ENCODE measurements at places on chromosomes 2 and 18.

GRCh38 chr2:150432312-150432625, 55.2 kb downstream of the RND3 start:
- no peak for DNase-seq
- H3K27ac ChIP-seq = no peak overlapping the region

DNA sequence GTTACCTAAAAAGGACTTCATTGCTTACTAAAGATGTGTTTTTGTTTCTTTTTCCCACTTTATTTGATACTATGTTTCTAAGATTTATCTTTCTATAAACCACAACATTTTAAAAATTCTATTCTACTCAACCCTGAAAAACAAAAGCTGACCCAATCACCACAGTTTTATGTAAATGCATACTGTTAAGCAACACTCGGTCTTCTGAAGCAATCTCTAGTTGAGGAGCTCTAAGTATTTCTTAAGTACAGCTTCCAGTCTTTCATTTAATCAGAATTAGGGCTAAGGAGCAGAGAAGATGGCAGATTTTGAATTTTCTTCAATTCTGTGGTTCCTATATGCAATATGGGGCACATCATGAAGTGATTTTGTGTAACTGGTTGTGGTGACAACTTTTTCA, 72.2 kb upstream of the SLC4A10 start:
- H3K27ac ChIP-seq = no peak overlapping the region
- peaks cover 6% of the 10 kb centered on the region for H3K27me3 ChIP-seq
- H3K4me1 ChIP-seq = no peaks in the 10 kb centered on the region
- H3K36me3 ChIP-seq = no peaks in the 10 kb centered on the region

GRCh38 chr2:196479350-196479749, 160.2 kb upstream of the CCDC150 start:
- H3K27me3 ChIP-seq = peaks cover 20% of the 10 kb centered on the region
- no peak for DNase-seq
- no peaks in the 10 kb centered on the region for H3K36me3 ChIP-seq
- no peak overlapping the region for H3K27ac ChIP-seq
- no peak overlapping the region for H3K4me3 ChIP-seq

DNA sequence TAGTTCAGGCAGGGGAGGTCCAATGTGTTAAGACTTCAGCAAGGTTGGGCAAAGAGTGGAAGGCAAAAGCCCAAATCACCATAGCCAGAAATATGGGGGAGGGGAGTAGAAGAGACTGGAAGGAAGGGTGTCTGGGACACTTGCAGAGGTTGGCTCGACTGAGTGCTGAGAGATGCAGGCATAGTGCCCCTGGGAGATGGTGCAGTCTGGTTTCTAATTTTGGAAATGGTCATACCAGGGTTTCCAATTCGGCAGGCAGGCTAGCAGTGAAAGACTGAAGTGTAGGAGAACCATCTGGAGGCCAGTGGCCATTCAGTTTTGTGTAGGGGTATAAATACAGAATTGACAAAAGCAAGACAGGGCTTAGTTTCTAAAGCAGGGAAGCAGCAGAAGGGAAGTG, 6.2 kb upstream of the SPOPL start:
- no peak overlapping the region for H3K27ac ChIP-seq
- no peak for DNase-seq

DNA sequence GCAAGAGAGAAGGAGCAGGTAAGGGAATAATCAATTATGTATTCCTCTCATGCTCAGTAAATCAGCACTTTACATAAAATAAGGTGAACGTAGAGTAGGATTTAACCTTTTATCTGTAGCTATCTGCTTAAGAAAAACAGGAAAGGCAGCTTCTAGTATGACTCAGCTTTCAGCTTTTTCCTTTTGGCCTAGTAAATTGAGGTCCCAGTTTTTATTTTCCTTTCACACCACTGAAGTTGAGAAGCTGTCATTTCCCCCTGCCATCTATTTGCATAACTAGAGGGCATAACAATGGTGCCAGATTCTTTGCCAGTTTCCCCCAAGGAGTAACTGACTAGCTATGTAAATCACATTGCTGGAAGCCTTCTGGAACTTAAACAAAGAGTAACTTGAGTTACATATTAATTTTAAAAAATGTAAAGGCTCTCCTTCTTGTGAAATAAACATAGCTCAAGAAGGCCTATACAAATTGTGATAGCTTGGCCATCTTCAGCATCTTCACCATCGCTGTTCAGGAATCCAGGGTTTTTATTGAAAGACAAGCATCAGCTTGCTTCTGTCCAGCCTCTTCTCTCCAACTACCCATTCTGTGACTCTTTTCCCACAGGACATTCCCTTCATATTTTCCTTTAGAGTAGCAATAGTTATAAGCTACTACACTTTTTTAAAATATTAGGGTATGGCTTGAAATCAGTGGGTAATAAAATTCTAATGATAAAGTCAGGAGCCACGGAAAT, 97.0 kb downstream of the KYNU start:
- no peak overlapping the region for H3K27ac ChIP-seq
- H3K4me1 ChIP-seq = no peaks in the 10 kb centered on the region
- no peak overlapping the region for H3K4me3 ChIP-seq
- H3K27me3 ChIP-seq = peaks cover 10% of the 10 kb centered on the region

- no peaks in the 10 kb centered on the region for H3K36me3 ChIP-seq
- no peak overlapping the region for H3K27ac ChIP-seq
- H3K27me3 ChIP-seq = peaks cover 10% of the 10 kb centered on the region
Observed at GRCh38 chr18:47979611-47980200, 49.2 kb upstream of the SMAD2 start.

- H3K4me1 ChIP-seq = peaks cover 5% of the 10 kb centered on the region
- DNase-seq = no peak
- H3K4me3 ChIP-seq = no peak overlapping the region
- peaks cover 3% of the 10 kb centered on the region for H3K36me3 ChIP-seq
Observed at GRCh38 chr2:26609205-26609631, 31.9 kb downstream of the CIB4 start.

GRCh38 chr2:58019229-58019628, 27.4 kb upstream of the VRK2 start:
- H3K4me1 ChIP-seq = peaks cover 13% of the 10 kb centered on the region
- peaks cover 5% of the 10 kb centered on the region for H3K36me3 ChIP-seq

GRCh38 chr2:210195101-210195852, 24.1 kb upstream of the KANSL1L start:
- H3K27me3 ChIP-seq = no peaks in the 10 kb centered on the region
- no peaks in the 10 kb centered on the region for H3K36me3 ChIP-seq

GRCh38 chr2:7861910-7862702, 819.8 kb upstream of the ID2 start:
- DNase-seq = no peak
- H3K4me1 ChIP-seq = peaks cover 4% of the 10 kb centered on the region
- H3K27ac ChIP-seq = no peak overlapping the region
- H3K4me3 ChIP-seq = no peak overlapping the region

GRCh38 chr2:55418512-55419232, 984 bp downstream of the CCDC88A start:
- peaks cover 11% of the 10 kb centered on the region for H3K36me3 ChIP-seq
- peak overlapping the region; percentile 92 for H3K27ac ChIP-seq
- H3K4me1 ChIP-seq = peaks cover 29% of the 10 kb centered on the region

- H3K36me3 ChIP-seq = no peaks in the 10 kb centered on the region
- H3K4me1 ChIP-seq = no peaks in the 10 kb centered on the region
- H3K27ac ChIP-seq = no peak overlapping the region
- no peak for DNase-seq
- peaks cover 16% of the 10 kb centered on the region for H3K27me3 ChIP-seq
- H3K4me3 ChIP-seq = no peak overlapping the region
Observed at GRCh38 chr2:119179202-119179601, 20.7 kb upstream of the C1QL2 start.

- peaks cover 37% of the 10 kb centered on the region for H3K36me3 ChIP-seq
- H3K4me1 ChIP-seq = peaks cover 16% of the 10 kb centered on the region
- no peak overlapping the region for H3K4me3 ChIP-seq
- DNase-seq = no peak
- H3K27ac ChIP-seq = no peak overlapping the region
Observed at GRCh38 chr2:176160986-176161824, 4.1 kb downstream of the HOXD3 start.

DNA sequence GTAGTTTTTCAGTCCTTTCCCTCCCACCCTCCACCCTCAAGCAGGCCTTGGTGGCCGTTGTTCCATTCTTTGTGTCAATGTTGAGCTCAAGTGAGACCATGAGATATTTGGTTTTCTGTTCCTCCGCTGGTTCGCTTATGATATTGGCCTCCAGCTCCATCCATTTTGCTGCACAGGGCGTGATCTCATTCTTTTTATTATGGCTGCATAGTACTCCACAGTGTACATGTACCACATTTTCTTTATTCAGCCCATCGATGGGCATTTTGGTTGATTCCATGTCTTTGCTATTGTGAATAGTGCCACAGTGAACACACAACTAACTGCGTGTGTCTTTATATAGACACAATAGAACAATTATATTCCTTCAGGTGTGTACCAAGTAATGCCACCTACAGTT, 14.1 kb downstream of the AGAP1 start:
- H3K27me3 ChIP-seq = peaks cover 9% of the 10 kb centered on the region
- no peak overlapping the region for H3K4me3 ChIP-seq
- H3K27ac ChIP-seq = no peak overlapping the region
- DNase-seq = no peak
- no peaks in the 10 kb centered on the region for H3K36me3 ChIP-seq

DNA sequence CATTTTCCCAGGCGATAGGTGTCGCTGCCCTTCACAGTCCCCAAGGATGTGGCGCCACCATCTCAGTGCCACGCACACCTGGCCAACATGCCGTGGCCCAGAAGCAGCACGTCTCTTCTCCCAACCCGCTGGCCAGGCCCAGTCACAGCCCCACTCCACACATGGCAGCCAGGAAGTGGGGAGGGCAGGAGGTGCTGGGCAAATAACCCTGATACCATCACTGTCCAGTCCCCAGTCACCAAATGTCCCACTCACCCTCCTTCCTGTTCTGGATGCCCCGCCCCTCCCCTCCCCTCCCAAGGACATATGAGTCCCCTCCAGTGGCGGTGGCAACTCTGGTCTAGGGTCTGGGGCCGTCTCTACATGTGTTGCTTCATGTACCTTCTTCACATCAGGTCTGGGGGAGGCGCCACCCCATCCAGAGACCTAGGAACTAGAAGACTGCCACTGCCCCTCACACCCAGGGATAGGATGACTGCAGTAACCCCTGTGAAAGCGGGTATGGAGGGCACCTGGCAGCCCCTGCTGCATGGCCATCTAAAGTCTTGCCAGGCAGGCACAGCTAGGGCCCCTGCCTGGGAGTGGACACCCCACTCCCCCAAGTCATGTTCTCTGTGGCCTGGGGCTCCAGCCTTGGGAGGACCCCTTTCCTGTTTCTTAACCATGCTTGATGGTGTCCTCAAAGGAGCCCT, 7.3 kb upstream of the CAPN10 start:
- H3K27me3 ChIP-seq = no peaks in the 10 kb centered on the region
- H3K27ac ChIP-seq = peak overlapping the region; percentile 78
- H3K36me3 ChIP-seq = peaks cover 16% of the 10 kb centered on the region
- peaks cover 24% of the 10 kb centered on the region for H3K4me1 ChIP-seq
- peak overlapping the region; percentile 62 for H3K4me3 ChIP-seq

DNA sequence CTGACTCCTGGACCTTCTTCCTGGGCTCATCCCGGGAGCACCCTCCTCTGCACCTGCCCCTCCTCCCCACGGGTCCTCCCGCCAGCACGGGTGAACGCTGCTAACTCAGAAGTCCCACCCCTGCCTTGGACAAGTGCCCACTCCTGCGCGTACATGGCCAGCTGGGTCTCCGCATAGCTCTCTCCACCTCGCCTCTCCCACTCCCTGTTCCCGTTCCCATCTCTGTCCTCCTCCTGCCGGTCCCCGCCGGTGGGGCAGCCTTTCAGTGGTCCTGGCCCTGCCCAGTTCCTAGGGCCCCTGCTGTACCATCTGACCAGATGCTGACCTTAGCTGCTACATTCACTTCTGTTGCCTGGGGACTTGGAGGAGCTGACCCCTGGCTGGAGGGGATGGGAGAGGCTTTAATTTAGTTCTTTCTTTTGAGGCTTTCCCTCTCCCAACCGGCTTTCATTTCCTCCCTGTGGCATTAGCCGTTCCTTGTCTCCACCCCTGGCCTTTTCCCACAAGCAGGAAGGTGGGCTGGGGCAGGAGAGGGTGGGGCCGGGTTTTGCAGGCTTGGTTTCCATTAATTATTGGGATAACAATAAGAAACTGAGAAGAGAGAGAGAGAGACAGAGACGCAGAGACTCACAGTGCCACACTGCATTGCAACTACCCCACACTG, 136.1 kb downstream of the SH3BP4 start:
- H3K4me3 ChIP-seq = no peak overlapping the region
- peaks cover 80% of the 10 kb centered on the region for H3K27me3 ChIP-seq
- no peak for DNase-seq
- no peaks in the 10 kb centered on the region for H3K4me1 ChIP-seq

GRCh38 chr2:46485002-46485401, 5.6 kb downstream of the TMEM247 start:
- peaks cover 16% of the 10 kb centered on the region for H3K27me3 ChIP-seq
- no peaks in the 10 kb centered on the region for H3K36me3 ChIP-seq
- no peak overlapping the region for H3K4me3 ChIP-seq
- no peak for DNase-seq
- no peaks in the 10 kb centered on the region for H3K4me1 ChIP-seq

DNA sequence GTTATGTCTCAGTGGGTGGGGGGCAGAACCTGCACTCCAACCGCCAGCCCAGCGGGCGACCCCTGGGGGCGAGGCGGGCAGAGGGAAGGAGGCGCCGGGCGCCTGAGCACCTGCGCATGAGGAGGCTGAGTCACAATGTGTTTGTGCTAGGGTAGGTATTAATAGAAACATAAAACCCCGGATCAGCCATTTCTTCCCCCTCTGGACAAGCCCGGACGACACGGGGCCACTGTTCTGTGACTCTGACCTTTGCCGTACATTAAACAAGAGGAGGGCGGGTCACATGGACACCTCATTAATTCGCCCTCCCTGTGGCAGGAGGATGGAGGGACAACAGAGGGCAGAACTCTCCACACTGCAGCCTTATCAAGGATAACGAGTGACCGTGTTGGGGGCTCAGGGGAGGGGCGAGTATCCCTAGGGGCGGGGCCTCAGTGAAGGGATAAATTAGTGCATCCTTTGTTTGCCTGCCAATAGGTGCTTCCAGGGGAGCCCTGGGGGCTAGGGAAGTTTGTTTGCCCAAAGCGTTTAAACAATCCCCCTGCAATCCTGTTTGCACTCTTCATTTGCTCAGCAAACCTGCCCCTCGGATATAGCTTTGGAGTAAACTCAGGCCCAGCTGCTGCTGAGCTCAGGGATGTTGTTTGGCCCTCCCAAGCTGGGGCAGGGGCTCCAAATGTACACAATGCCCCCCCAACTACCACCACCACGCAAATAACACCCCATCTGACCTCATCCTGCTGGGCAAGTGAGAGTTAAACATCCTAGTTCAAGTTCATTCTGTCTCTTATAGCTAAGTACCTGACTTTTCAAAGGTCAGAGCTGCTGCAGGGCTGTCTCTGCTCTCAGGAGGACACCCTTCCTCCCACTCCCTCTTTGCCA, 171.2 kb upstream of the GLI2 start:
- H3K27ac ChIP-seq = no peak overlapping the region
- peaks cover 65% of the 10 kb centered on the region for H3K27me3 ChIP-seq
- no peak for DNase-seq
- H3K4me3 ChIP-seq = no peak overlapping the region
- H3K4me1 ChIP-seq = no peaks in the 10 kb centered on the region

- H3K27ac ChIP-seq = no peak overlapping the region
- H3K27me3 ChIP-seq = peaks cover 12% of the 10 kb centered on the region
- H3K4me1 ChIP-seq = no peaks in the 10 kb centered on the region
- peaks cover 3% of the 10 kb centered on the region for H3K36me3 ChIP-seq
Observed at GRCh38 chr2:60366135-60366712, 187.2 kb downstream of the BCL11A start.
